ENCODE measurements at places on chromosomes 3 and 15.
A peak's percentile ranks its signal among the peaks of the same experiment; 100 is the strongest.

DNA sequence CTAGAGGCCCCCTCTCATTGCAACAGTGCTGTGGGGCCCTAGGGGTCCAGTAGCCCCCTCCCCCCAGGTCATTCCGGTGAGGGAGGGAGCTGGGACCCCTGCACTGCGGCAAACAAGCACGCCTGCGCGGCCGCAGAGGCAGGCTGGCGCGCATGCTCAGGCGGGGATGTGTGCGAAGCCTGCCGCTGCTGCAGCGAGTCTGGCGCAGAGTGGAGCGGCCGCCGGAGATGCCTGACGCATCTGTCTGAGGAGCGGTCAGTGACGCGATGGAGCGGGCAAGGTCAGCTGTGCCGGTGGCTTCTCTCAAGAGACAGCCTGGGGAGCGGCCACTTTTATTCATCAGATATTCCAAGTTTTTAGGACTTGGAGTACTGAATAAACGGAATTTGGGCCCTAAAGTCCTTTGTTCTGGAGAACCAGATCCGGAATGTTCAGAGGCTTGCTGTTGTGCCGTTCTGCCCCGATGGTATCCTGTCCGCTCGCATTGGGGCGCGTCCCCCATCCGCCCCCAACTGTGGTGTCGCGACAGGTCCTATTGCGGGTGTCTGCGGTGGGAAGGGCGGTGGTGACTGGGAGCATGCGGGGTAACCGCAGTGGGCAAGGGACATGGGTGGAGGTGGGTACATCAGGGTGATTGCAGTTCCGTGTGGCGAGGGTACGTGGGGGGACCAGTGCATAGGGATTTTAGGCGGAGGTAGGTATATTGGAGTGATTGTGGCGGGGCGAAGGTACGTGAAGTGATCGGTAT, at the start of the genes SNRPN and SNURF:
SNRPN (plus strand) TSS at position 205 of the 748 bp plus-strand sequence. CDS start 19,467 bp downstream, outside the sequence.
SNURF (plus strand) TSS at position 205 of the 748 bp plus-strand sequence; CDS start at position 267, 62 bp downstream.
- peak; percentile 75 for DNase-seq

- DNase-seq: no peak
Observed at GRCh38 chr15:86840996-86841395, 761.3 kb downstream of the AGBL1 start.

DNA sequence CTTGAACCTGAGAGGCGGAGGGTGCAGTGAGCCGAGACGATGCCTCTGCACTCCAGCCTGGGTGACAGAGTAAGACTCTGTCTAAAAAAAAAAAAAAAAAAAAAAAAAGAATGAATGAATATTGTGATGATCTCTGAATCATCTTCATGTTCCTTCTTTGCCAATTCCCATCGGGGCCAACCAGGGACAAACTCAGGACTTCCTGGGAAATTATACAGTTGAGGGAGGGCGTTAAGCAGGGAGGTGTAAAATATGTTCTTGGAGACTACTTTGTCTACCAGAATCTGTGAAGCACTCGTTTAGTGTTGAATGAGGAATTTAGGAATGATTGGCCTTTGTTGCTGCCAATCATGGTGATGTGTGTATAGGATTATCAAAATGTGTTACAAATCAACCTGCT, 210.6 kb downstream of the PTPRG start:
- peak; percentile 3 for DNase-seq

DNA sequence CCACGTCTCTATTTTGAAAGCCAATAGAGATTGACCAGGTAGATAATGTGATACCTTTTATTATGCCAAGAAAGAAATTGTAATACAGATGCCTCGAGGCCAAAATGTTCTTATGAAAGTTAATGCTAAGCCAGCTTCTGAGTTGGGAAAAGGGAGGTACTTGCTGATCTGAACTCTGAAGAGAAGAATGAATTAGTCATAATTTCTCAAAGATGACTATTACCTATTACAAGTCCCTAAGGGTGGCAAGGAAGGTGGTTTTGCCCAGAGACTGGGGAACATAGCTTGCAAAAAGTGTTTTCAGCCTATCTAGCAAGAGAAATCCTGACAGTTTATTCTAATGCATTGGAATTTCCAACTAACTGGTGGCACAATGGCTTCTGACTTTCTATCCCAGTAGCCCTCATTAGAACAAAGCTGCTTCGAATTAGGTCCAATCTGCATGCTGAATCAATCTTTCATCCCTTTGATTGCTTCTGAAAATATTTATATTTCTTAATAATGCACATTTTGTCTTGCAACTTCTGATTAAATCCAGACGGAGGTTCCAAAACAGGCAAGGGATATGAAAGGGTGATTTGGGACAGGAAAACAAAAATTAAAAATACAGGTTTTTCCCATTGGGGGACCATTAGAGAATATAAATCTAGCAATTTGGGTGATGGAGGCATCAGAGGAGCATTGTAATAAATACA, 17.7 kb upstream of the NR2F2 start:
- DNase-seq: no peak

- no peak for DNase-seq
Observed at GRCh38 chr3:141259821-141260629, 28.4 kb downstream of the PXYLP1 start.

- DNase-seq: no peak
Observed at GRCh38 chr15:39066677-39067076, 502.1 kb upstream of the RASGRP1 start.

GRCh38 chr3:178685591-178685906, 149.3 kb downstream of the KCNMB2 start:
- DNase-seq: no peak

- no peak for DNase-seq
Observed at GRCh38 chr15:81268881-81269601, 54.9 kb downstream of the STARD5 start.

DNA sequence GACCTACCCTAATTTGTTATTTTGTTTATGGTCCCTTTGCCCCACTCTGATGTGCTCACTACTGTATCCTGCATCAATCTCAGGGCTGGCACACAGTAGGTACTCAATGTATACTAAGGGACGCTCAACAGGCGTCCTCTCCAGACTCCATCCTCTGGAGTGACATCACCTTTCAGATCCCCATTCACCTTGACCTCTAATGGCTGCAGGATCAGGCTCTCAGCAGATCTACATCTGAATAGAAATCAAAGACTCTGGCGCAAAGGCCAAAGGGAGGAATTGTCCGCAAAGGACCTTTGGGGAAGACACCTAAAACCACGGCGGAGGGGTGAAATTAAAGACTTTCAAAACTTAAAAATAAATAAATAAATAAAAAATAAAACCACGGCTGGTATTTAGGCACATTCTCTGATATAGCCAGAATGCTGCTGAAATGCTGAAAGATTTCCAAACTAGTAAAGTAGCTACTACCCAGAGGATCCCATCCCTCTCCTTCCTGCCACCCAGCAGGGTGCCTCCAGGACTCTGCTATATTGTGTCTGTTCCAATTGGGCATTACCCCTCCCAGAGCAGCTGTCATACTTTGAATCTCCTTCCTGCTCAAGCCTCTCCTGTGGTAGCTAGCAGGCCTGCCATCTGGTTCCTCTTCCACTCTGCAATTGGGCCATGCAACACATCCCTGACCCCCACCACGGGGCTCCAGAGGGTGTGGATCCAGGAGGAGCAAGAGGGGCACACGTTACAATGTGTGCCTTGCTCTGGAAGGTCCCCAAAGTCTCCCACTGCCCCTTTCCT, 6.1 kb downstream of the SHF start:
- no peak for DNase-seq

- DNase-seq: peak; percentile 13
Observed at GRCh38 chr3:147413686-147414389, 4.7 kb downstream of the ZIC1 start.

DNA sequence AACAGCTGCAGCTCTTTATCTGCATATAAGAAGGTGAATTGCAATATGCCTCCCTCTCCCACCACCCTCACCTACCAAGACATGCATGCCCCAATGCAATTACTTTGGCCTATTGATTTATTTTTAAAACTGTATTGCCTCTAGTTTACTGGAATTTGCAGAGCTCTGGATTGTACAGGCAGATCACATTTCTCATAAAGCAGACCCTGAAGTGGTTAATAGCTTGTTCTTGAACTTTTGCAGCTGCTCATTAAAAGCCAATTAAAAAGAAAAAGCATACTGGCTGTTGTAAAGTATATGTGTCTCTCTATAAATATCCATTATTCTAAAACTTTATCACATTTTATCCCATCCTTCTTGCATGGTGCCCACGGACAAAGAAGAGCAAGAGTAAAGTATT, 221.5 kb upstream of the TOPAZ1 start:
- DNase-seq: no peak

- DNase-seq: no peak
Observed at GRCh38 chr3:117126946-117127546, 417.5 kb downstream of the TUSC7 start.

- no peak for DNase-seq
Observed at GRCh38 chr3:147426931-147427330, 17.8 kb downstream of the ZIC1 start.

- no peak for DNase-seq
Observed at GRCh38 chr15:85388566-85389305, 8.3 kb downstream of the AKAP13 start.

GRCh38 chr15:72201391-72201921, 3.9 kb upstream of the GRAMD2A start:
- no peak for DNase-seq

DNA sequence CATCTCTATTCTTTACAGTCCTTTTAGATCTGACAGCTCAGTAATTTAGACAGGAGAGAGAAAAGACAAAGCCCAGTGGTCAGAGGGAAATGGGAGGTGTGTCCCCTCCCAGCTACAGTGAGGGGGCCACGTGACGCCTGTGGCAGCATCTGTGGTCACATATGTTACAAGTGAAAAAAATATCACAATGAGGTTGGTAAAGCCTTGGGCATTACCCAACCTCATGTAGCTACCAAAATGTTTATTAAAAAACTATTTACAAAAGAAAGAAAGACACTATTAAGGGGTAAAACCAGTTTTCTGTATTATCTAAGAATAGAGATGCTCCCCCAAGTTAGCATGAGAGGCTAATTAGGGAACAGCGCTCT, 42.9 kb upstream of the PLCL2 start:
- no peak for DNase-seq

DNA sequence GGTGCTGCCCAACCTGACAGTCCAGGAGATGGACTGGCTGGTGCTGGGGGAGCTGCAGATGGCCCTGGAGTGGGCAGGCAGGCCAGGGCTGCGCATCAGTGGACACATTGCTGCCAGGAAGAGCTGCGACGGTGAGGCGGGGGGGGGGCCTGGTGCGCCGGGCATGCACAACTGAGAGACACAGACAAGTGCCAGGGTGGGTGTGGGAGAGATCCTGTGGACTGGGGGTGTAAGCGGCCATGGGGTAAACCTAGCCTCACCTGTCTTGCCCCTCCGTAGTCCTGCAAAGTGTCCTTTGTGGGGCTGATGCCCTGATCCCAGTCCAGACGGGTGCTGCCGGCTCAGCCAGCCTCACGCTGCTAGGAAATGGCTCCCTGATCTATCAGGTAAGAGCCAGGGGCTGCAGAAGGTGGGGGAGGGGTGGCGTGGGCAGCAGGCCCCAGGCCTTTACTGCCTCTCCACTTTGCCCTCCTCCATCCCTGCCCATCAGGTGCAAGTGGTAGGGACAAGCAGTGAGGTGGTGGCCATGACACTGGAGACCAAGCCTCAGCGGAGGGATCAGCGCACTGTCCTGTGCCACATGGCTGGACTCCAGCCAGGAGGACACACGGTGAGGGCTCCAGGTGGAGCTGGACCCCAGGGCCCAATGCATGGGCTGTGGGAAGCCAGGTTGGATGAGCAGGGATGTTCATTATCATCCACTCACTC, 3.3 kb downstream of the CHRD start:
- no peak for DNase-seq

- no peak for DNase-seq
Observed at GRCh38 chr3:196378146-196378841, 40.1 kb upstream of the TM4SF19 start.

GRCh38 chr3:27533718-27534573, 49.8 kb upstream of the SLC4A7 start:
- DNase-seq: peak; percentile 97

DNA sequence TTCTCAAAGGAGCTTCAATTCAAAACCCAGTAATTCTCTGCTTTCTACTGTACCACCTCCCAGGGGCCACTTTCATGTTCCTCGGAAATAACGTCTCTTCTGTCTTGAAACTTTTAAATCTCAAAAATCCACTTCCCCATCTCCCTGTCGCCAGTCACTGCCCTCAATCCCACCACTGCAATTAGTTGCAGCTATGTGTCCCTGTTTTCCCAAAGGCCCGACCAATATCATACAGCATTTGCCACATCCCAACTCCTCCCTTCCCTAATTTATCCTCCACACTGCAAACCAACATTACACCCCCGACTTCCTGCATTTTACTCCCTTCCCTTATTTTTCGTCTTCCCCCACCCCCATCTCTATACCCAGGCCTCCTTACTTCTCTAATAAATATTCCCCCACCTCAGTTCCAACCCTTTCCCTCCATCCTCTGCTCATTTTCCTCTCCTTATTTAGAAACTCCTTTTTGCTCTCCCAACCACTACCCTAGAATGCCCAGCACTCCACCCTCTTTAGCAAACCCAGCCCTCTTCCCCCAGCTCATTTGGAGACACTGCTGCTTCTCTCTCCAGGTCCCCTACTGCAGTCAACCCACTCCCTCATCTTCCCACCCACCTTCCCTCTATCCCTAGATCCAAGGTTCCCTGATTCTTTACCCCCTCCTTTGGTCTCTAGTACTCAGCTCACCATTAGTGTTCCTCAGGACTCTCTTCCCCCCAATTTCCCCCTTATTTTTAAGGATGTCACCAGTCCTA, 1.1 kb downstream of the NPTN start:
- no peak for DNase-seq

DNA sequence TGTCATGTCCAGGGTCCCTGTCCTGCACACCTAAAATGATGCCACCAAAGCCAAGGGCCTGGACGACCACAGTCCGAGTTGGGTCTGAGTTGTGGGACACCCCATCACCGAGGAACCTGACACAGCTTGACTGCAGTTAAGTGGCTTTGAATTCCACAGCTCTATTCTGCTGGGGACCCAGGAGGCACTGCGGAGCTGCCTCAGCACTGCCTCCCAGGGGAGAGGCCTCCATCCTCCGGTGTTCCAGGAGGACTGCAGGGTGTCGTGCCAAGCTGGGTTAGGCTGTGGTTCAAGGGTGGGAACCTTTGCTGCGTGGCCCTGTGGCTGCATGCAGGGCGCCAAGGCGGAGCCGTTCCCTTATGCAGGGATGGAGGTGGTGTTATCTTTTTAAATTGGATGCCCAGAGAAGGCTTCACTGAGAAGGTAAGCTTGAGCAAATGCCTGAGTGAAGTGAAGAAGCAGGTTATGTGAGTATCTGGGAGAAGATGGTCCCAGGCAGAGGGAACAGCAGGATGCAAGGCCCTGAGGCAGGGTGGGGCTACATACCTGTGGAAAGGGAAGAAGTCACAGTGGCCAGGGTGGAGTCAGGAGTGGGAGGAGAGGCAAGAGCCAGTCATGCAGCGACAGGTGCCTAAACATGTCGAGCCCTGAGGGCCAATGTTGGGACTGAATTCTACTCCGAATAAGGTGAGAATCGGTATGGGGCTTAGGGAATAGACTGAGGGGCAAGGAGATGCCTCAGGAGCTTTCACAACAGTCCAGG, 144.8 kb downstream of the TPRA1 start:
- DNase-seq: no peak

GRCh38 chr3:71114610-71115009, 468.9 kb downstream of the FOXP1 start:
- DNase-seq: no peak

DNA sequence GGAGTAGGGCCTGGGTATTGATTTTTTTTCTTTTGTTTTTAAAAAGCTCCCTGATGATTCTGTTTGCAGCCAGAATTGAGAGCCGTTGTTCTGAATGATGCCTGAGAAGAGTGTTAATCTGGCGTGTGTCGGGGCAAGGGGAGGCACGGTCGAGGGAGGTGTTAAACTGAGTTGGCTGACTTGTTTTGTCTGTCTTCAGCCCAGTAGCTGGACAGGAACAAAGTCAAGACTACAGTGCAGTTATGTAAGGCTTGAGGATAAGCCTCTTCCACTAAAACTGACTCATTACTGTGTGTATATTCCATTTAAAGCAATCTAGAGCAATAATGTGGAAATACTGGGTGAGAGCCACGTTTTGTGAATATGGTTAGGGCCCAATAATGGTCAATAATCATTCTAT, 119.0 kb upstream of the DLG1 start:
- no peak for DNase-seq

Data from brain microvascular endothelial cell (primary cell).